ENCODE measurements at places on chromosomes 12 and 14. TPM values are rescaled to one million over a fixed set of nuclear protein-coding genes. Genes with fewer than 3 reads are reported as not detected.

Gene TAOK3
- 71.7 TPM for total RNA-seq

Gene PCED1B
- 83.9 TPM for total RNA-seq

Gene SRRM4
- total RNA-seq: not detected

Gene IKZF4
- 4.4 TPM for total RNA-seq

Gene ADAMTS20
- not detected for total RNA-seq

Gene PSMC1
- total RNA-seq: 60.0 TPM

Gene LTBP2
- 0.55 TPM for total RNA-seq

Gene TEDC1
- total RNA-seq: 25.0 TPM
